ENCODE measurements at places on chromosomes 16 and 17.

GRCh38 chr17:79072544-79072943 lies 2.1 kb upstream of the ENGASE start:
- no peak for DNase-seq

- DNase-seq, result no peak
These were observed 10.0 kb upstream of the USP43 start for GRCh38 chr17:9635340-9635739.

DNA sequence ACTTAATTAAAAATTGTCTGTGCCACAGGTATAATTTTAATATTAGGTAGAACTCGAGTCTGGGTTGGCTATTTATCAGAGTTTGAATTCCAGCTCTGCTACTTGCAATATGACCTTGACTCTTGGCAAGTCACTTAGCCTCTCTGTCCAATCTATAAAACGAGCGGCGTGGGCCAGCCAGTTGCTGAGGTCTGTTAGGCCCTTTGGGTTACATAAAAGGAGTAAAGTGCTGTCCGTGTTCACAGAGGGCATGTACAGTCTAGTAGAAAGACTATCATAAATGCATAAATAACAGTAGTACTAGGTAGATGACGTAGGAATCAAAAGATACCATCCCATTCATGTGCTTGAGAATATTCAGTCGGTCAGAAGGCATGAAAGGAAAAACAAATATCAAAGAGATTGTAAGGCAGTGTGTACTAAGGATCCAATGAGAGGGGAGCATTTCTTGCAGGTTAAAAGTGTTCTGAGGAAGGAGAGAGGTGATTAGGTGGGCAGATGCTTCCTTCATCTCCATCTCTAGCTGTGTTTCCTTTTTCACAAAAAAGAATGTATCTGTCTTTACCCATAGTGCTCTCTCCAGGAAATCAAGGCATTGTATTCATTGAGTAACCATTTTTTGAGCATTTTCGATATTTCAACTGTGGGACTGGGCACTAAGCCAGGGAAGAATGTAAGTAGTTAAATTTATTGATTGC lies 2.4 kb downstream of the TNRC6A start:
- DNase-seq, result no peak

DNA sequence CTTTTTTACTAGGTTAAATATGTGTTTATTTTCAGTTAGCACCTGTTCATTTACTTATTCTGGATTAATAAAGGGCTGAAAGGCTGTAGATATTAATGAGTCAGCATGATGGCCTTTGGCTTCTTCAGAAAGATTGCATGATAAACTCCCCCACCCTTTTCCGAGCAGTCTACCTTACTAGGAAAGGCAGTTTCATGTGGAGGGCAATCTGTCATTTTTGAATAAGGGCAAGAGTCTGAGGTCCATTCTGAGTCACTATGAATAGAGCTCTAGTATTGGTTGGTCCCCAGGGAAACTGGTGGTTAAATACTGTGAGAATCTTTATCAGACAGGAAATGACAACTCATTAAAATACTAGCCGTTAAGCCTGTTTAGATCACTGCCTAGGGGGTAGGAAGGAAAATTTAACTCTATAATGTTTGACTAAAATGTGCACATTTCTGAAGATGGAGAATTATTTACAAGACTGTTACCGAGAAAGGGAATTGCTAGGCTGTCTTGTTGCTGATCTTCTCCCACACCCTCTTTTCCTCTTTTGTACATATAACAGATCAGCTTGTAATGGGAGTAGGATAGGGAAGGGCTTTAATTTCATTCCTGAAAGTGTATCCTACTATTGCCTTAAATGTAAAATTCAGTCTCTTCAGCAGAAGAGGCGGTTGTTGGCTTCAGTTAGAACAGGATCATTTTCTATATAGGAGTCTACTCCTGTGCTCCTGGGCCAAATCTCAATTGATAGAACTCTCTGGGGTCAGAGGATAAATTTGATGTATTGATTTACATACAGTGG lies 63.3 kb downstream of the TUBD1 start:
- no peak for DNase-seq

- DNase-seq, result no peak
These were observed 642 bp upstream of the NEUROD2 start for GRCh38 chr17:39608142-39608981.

GRCh38 chr16:66030036-66030435 lies 336.5 kb upstream of the CDH5 start:
- DNase-seq, result no peak
